ENCODE measurements at places on chromosomes 2 and 18.

GRCh38 chr2:158994920-158995676, 26.7 kb downstream of the TANC1 start:
- no peak for DNase-seq

GRCh38 chr2:240790370-240791220, 29.4 kb downstream of the KIF1A start:
- DNase-seq, result no peak

- no peak for DNase-seq
Measured at GRCh38 chr2:30026091-30027055, 105.0 kb upstream of the ALK start.

GRCh38 chr2:202185156-202185555, 53.2 kb downstream of the SUMO1 start:
- DNase-seq, result no peak

DNA sequence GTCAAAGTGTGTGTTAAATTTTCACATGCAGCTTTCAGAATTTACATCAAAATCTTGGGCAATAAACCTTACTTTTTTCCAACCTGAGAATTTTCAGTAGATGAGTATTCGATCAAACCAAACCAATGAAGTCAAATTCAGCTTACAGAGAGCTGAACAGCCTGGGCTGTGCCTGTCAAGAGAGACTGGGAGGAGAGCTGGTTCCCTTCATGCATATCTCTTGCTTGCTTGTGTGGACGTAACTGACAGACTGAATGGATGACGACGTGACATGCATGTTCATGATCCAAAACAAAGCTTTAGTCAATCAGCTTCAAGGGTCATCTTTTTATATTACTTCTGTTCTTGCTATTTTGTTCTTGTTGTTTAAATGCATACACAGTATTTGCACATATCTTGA, 145.2 kb downstream of the GALNT3 start:
- DNase-seq, result no peak

GRCh38 chr2:200244111-200244510, 62.4 kb upstream of the SPATS2L start:
- no peak for DNase-seq

DNA sequence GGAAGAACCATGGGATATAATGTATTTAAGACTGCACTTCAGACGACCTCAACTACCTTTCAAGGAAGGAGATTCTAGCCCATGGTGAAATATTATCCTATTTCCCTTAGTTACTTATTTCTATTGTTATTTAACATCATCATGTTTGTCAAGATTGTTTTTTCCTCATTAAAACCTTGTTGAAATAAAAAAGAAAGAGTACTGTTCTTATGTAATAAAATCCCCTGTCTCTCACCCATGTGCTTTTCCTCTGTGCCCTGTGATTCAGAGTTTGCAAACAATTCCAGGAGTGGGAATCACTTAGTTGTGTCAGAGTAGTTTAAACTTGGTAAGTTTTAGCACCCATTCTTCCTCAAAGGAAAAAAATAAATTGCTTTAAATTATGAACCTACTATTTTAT, 43.6 kb downstream of the ERBB4 start:
- DNase-seq, result no peak

GRCh38 chr18:58529714-58530354, 99.1 kb downstream of the ALPK2 start:
- peak; percentile 44 for DNase-seq

DNA sequence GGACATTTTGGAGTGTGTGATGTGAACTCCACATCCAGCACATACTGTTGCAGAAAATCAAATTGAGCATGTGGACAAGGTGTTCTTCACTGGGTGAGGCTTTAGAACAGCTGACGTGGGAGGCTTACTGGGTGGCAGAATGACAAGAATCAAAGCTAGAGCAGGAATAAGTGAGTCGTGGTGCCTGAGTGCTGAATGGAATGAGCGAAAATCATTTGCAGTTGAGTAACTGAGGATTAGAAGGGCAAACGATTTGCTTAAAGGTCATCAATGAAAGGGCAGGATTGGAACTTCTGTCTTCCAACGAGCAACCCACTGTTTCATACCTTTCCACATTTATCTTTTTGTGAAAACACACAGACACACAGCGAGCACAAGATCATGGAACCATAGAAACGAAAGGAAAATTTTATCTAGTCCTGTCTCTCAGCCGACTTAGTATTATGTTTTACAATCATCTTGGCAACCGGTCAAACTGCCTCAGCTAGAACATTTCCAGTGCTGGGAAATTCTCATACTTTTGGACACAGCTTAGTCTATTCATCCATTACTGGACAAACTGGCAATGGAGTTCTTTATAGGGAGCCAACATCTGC, 7.2 kb upstream of the DAW1 start:
- peak; percentile 31 for DNase-seq

DNA sequence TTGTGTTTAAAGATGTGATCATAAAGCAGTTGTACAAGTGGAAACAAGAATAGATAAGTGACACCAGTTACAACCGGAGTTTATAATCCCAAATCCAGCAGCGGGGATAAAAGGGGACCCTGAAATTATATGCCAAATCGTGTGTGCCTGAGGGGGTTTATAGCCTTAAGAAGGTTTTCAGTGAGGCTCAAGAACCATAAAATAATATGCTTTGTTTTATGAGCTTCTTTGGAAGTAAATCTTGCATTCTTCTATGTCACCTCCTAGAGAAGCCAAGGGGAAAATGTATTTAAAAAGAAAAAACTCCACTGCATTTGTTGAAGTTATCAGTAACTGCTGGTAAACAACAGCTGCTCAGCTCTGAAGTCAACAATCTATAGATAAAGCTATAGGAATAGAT, 25.8 kb upstream of the MAP3K20 start:
- DNase-seq, result no peak

GRCh38 chr18:21458310-21458709, 142.2 kb downstream of the ESCO1 start:
- DNase-seq, result no peak

- DNase-seq, result no peak
Measured at GRCh38 chr2:96553176-96553956, 16.8 kb downstream of the ARID5A start.

GRCh38 chr2:151851761-151852160, 23.5 kb upstream of the ARL5A start:
- peak; percentile 20 for DNase-seq

DNA sequence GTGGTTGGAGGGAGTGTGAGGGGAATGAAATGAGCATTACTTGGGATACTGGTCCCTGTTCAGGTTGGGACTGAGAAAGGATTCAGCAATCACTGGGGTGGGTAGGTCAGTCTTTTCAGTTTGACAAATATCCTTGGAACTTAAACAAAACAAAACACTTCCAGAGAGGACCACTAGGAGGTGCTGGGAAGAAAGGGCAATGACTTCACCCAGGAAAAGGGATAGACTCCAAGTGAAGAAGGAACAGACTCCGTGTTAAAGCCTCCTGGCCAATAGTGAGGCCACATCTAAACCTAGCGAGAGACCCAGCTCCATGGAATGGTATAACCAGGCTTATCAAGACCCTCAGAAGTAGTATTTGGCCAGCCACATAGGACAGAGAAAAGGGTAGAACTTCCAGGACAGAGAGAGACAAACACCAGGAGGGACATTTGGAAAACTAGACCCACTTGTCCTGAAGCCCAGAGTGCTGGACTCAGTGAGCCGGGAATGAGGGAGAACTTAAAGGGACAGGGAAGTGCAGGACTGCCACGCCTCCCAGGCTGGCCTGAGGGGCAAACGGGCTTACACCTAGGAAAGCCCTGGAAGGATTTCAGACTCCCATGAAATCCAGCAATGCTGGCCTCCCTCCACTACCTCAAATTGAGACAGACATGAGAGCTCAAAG, 19.6 kb upstream of the KCNG3 start:
- DNase-seq, result peak; percentile 14

- no peak for DNase-seq
Measured at GRCh38 chr18:47512056-47512455, 260.6 kb upstream of the SKOR2 start.

GRCh38 chr2:69163109-69163508, 150.1 kb downstream of the ANTXR1 start:
- DNase-seq, result peak; percentile 84
